AG10803 (cell line): ENCODE measurements at places on chromosomes 16 and 17.
A peak's percentile ranks its signal among the peaks of the same experiment; 100 is the strongest.

GRCh38 chr17:62995377-62995885 is 29.4 kb downstream of the TANC2 start:
- peak; percentile 33 for DNase-seq

GRCh38 chr16:85101956-85102630 is 10.2 kb downstream of the CIBAR2 start:
- DNase-seq, result no peak

DNA sequence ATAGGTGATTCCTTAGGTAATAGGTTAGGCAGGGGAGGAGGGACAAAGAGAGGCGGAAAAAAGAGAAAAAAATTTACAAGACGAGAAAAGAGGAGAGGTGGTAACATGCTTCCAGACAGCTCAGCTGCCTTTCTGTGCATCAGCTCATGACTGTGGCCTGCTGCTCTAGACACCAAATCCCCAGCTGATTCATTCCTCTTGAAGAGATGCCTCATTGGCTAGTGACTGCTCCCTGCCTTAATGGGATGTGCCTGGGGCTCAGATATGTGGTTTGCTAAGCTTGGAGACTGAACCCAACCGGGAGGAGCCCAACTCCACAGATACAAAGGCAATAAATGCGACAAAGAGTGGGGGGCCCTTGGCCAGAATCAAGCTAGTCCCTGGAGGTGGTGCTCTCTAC is 105.9 kb upstream of the FAM20A start:
- DNase-seq, result peak; percentile 86

GRCh38 chr17:57574040-57574513 is 171.0 kb downstream of the CCDC182 start:
- peak; percentile 67 for DNase-seq

DNA sequence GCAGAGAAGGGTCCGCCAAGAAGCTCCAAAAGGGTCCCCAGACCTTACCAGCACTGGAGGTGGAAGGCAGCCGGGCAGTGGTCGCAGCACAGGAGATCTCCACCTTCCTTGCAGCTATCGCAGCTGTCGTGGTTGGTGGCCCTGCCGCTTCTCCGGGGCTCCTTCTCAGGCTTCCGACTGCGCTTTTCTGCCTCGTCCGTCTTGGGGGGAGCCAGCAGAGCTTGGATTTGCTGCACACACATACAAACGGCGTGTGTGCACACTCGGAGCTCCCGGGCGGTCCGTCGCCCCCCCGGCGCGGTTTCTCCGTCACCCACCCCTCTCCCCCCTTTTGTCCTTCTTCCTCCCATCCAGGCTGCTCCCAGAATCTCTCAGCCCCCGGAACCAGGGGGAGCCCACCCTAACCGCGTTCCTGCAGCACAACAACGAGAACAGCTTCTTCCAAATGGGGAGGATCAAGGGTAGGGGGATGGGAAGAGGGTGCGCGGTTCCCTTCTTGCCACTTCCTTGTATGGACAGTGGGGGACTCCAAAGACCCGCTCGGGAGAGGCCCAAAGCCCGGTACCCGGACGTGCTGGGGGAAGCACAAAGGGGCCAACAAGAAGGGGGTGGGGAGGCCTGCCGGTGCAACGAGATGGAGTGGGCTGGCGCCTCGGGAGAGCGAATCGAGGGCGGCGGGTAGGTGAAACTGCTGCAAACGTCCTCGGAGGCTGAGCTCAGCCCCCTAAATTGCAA is 1.1 kb downstream of the PHF12 start:
- peak; percentile 32 for DNase-seq

DNA sequence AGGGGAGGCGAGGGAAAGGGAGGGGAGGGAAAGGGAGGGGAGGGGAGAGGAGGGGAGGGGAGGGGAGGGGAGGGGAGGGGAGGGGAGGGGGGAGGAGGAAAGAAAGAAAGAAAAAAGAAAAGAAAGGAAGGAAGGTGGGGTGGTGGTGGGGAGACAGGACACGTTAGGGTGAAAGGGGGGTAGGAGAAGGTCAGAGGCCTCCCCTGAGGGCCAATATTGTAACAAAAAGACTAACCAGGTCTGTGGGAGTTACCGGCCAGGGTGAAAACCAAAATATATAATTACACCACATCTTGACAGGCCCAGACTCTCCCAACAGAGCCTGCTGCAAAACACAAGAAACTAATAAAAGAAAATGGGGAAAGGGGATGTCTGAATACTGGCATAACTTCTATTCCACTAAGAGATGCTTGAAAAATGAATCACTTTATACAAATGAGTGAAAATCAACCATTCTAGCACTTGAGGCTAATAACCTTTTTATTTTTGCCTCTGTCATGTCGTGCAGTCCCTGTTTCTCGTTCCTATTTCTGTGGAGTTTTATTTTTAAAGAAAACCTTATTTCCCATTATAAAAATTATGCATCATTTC is 10.0 kb downstream of the WDR45B start:
- peak; percentile 12 for DNase-seq

DNA sequence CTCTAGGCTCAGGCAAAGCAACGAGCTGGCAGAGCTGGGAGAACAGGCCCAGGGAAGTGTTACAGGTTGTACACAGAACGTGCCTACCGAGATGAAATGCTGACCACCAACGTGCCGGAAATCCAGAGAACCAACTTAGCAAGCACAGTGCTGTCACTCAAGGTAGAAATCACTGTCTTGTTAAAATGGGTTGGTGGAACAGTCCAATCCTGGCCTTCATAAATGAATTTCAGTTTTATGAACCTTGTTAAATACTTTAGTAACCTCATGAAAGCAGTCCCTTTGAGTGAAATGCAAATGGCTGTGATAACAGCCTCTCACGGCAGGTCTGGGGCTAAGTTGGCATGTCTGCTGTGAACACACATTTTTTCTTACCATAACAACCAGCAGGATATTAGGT is 29.0 kb downstream of the ETV4 start:
- DNase-seq, result peak; percentile 34

GRCh38 chr17:38852771-38853291 is 690 bp downstream of the RPL23 start:
- no peak for DNase-seq

DNA sequence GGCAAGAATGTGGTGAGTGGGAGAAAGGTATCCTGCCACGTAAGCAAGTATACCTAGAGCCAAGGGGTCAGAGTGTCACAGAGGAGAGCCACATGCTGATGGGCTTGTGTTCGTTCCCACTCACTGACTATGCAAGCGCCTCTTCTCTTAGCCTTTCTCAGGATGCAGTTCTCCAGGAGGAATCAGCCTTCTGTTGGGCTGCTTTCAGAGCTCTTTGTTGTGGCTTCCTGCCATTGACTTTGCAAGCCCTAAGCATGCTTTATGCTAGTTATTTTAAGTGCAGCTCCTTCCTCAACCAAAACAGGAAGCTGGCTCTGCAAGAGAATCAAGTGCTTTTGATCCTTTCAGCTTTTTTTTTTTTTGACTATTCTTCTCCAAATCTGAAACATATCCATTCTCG is 66.6 kb downstream of the SIAH1 start:
- DNase-seq, result peak; percentile 69

DNA sequence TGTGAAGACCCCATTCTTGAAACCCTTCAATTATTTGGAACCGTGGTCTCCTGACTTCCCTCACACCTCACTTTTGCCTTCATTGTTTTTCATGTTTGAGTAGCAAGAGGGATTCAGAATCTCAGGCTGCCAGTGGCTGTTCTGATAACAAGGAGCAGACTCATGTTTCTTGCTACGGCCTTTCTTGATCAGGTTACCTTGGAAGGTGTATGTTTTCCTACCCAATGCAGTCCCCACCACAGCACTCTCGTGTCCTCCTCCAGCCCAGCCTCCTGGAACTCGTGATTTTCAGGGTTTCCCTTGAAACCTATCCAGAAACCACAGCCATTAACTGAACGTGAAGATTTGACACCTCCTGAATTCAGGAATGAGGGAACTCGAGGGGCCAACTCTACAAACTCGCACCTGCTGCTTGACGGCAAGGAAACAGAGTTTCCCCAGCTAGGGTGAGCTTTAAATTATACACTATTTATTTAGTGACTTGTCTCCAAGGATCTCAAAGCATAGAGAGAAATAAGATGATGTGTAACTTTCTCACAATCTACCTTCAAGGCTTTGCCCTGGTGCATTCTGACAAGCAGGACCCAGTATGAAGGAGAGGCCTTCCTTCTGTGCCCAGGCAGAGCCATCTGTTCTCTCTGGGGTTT is 1.6 kb downstream of the ZFHX3 start:
- DNase-seq, result no peak

DNA sequence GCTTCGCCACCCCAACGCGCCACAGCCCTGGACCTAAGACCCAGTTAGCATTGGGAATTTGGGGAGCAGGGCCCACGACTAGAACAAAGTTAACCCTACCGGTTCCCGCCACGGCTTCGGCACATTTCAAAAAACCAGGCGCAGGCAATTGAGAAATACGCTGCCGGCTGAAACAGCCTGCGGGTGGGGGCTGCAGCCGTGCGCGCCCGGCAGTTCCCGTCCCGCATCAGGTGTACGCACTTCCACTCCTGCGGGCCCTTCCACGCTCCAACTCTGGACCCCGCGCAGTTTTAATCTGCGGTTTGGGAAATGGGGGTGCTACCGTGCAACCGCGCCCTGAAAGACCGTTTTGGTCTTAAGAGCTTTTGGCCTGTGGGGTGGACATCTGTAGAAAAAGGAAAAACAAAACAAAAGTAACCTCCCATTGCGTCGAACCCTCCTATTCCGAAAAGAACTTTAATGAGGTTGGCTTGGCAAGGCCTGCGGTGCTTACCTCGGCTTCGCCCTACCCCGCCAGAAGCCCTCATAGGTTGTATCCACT is 7.1 kb downstream of the IRX5 start:
- DNase-seq, result no peak

DNA sequence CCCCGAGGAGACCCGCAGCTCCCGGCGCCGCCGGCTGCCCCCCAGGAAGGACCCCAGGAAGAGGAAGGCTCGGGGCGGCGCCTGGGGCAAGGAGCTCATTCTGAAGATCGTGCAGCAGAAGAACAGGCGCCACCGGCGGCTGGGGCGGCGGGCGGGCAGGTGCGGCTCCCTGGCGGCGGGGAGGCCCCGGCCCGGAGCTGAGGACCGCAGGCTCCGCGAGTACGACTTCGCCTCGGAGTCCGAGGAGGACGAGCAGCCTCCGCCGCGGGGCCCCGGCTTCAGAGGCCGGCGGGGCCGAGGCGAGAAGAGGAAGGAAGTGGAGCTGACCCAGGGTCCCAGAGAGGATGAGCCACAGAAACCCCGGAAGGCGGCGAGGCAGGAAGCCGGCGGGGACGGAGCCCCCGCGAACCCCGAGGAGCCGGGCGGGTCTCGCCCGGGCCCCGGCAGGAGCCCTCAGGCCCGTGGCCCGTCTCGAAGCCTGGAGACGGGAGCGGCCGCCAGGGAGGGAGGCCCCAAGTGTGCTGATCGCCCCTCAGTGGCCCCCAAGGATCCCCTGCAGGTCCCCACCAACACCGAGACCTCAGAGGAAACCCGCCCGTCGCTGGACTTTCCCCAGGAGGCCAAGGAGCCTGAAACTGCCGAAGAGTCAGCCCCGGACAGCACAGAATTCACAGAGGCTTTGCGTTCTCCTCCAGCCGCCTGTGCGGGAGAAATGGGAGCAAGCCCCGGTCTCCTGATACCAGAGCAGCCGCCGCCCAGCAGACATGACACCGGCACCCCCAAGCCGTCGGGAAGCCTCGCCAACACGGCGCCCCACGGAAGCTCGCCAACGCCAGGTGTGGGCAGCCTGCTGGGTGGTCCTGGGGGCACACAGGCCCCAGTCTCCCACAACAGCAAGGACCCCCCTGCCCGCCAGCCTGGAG is 22.3 kb upstream of the ZFPM1 start:
- no peak for DNase-seq

DNA sequence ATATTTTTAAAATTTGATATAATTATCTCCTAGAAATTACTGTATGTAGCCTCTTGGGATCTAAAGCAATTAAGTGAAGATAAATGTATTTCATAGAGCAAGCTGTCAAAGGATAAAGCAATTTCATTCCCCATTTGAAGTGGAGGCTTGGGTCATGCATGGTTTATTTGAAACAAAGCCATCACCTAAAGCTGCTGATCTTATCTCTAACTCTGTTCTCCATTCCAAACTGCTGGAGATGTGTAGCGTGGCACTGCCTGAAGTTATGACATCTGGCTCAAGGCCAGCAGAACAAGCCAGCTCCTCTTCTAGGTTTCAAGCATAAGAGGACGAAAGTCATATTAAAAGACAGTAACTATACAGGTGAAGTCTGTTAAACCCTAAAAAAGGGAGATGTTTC is 83.9 kb downstream of the HIC1 start:
- peak; percentile 66 for DNase-seq

DNA sequence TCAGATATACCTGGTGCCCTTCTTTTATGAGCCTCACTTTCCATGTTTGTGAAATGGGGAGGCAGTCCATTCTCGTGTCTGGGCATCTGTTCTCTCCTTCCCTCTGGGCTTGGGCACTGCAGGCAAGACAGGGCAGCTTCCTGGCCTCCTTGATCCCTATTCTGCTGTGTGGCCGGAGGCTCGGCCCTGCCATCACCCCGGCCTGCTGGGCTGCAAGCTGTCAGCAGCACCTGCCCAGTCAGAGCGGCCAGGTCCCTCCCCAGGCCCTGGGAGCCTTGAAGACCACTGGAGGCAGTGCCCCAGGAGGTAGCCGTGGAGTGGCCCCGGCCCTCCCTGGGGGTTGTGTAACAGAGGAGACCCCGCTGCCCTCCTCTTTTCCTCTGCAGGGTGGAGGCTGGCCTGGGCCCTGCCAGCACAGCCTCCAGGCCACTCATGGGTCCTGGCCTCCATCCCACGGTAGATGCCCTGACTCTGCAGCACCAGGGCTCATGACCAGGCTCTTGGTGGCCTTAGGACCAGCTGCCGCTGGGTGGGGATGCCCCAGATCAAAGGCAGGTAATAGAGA is 9.2 kb downstream of the KCNJ12 start:
- no peak for DNase-seq

GRCh38 chr16:48511071-48511540 is 98.9 kb downstream of the N4BP1 start:
- peak; percentile 87 for DNase-seq

DNA sequence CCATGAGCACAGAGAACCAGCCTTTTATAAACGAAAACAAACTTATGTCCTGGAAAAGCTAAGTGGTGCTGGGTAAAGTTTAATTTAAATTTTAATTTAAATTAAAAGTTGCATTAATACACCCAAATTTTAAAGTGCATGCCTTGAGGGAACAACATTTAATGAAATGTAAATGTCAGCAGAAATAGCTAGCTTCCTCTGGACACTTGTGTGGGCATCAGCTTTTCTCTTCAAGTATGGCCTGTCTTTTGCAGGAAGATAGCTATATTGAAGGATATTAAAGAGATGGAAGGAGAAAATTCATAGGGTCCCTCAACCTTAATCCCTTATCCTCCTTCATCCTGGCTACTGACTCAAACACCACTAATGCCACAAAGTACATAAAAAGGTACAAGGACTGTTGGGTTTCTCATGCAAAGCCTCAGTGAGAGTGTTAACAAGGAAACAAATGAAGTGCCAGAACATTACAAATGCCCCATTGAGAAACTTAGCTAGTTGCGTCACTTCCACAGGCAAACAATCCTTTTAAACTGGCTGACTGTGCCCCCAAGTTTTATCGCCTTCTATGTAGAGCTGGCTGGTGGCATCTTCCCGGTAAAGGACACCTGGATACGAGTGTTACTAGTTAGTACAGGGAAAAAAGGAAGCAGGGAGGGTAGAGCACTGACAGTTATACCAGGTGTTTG is 14.1 kb downstream of the PHF12 start:
- peak; percentile 70 for DNase-seq
